A549 treated with GW870086 at 1 μM for 4 hours (cell line): ENCODE measurements at places on chromosomes 11 and 22. TPM values are rescaled to one million over a fixed set of nuclear protein-coding genes. Genes with fewer than 3 reads are reported as not detected.

TFIP11 gene
- 19.3 to 25.2 TPM (median 23.9 TPM) in 5 replicates for total RNA-seq

EHF gene
- total RNA-seq, result 0.39 to 0.94 TPM (median 0.74 TPM) in 5 replicates

MS4A4A gene
- not detected in 5 replicates for total RNA-seq

SLC25A45 gene
- 11.7 to 16.3 TPM (median 15.2 TPM) in 5 replicates for total RNA-seq

MS4A5 gene
- not detected in 5 replicates for total RNA-seq

DNAJB13 gene
- total RNA-seq, result 0.27 to 1.3 TPM (median 0.57 TPM) in 5 replicates

SLC17A6 gene
- total RNA-seq, result not detected in 5 replicates

DUSP8 gene
- 0.34 to 1.6 TPM (median 0.83 TPM) in 5 replicates for total RNA-seq

AGBL2 gene
- total RNA-seq, result 0.86 to 2.0 TPM (median 1.00 TPM) in 5 replicates

TAF6L gene
- total RNA-seq, result 12.1 to 14.7 TPM (median 12.9 TPM) in 5 replicates

MYOD1 gene
- total RNA-seq, result not detected in 5 replicates

SUSD2 gene
- 57.0 to 72.3 TPM (median 67.0 TPM) in 5 replicates for total RNA-seq

SLC22A25 gene
- total RNA-seq, result not detected in 5 replicates

MAPK11 gene
- 5.2 to 7.6 TPM (median 6.5 TPM) in 5 replicates for total RNA-seq

CARNS1 gene
- total RNA-seq, result 0.14 to 0.19 TPM (median 0.14 TPM) in 5 replicates

TRIM29 gene
- 22.2 to 27.2 TPM (median 23.8 TPM) in 5 replicates for total RNA-seq

TMEM41B gene
- 20.1 to 27.6 TPM (median 25.1 TPM) in 5 replicates for total RNA-seq

GSTP1 gene
- 1,438 to 1,735 TPM (median 1,655 TPM) in 5 replicates for total RNA-seq

OVCH2 gene
- total RNA-seq, result not detected in 5 replicates

UFD1 gene
- 88.1 to 103 TPM (median 98.9 TPM) in 5 replicates for total RNA-seq

RHBDD3 gene
- 22.1 to 29.3 TPM (median 28.0 TPM) in 5 replicates for total RNA-seq

LMNTD2 gene
- total RNA-seq, result 1.9 to 3.0 TPM (median 2.3 TPM) in 5 replicates

SLC16A8 gene
- total RNA-seq, result not detected in 5 replicates

PLAAT3 gene
- 52.1 to 72.6 TPM (median 64.8 TPM) in 5 replicates for total RNA-seq

SYCE3 gene
- 0.40 to 0.80 TPM (median 0.75 TPM) in 3 of 5 replicates, not detected in the others for total RNA-seq

SYT9 gene
- total RNA-seq, result 0.15 to 0.26 TPM (median 0.16 TPM) in 5 replicates

RFPL3 gene
- total RNA-seq, result not detected in 5 replicates

HBD gene
- not detected in 5 replicates for total RNA-seq

SMIM35 gene
- not detected in 5 replicates for total RNA-seq

NNMT gene
- 326 to 379 TPM (median 367 TPM) in 5 replicates for total RNA-seq

NXPE2 gene
- total RNA-seq, result not detected in 5 replicates

SCGB1C1 gene
- total RNA-seq, result not detected in 5 replicates
